ENCODE measurements at places on chromosomes 6 and 20.
A peak's percentile ranks its signal among the peaks of the same experiment; 100 is the strongest.

- no peak for DNase-seq
Measured at GRCh38 chr6:159540152-159540551, 152.9 kb downstream of the SOD2 start.

DNA sequence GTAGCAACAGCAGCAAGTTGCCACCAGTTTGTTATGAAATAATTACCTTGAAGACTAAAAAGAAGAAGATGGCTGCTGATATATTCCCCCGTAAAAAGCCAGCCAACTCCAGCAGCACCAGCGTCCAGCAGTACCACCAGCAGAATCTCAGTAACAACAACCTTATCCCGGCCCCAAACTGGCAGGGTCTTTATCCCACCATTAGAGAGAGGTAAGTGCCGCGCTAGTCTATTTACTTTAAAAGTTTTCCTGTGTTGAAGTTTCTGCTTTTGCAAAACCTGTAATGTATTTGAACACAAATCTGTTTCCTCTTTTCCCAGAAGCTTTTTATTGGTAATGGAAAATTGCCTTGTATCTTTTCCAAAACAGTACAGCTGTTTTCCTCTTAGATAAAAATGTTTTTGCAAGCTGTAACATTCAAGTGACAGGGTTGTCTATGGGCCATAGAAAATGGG is 725 bp downstream of the BTBD3 start:
- DNase-seq, result no peak

DNA sequence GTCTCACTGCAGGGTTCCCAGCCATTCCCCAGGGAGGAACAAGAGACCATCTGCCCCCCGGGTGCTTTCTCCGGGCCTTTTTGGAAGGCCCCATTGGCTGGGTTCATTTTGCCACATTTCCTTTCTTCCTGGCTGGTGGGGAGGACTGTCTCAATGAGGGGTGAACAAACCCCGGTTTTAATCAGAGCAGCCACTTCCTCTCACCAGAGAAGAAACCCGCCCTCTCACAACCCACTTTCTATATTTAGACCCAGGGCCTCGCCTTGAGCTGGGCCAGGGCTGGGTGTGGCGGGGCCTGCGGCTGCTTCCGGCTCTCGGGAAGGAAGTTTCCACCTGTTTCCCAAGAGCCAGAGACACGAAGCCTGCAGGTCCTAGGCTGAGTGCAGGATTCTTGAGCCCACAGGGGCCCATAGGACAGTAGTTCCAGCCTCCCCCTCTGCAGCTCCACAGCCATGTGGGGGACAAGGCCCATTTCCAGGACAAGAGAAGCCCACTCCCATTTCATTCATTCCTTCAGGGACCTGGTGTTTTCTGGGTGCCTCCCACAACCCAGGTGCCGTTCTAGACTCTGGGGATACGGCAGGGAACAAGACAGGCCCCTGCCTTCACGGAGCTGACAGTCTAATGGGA is 41.8 kb downstream of the RBM38 start:
- peak; percentile 35 for DNase-seq

GRCh38 chr6:140071601-140072062 is 697.2 kb upstream of the CITED2 start:
- no peak for DNase-seq

GRCh38 chr20:38680500-38681306 is 43.6 kb upstream of the SLC32A1 start:
- DNase-seq, result peak; percentile 5

GRCh38 chr20:47150403-47151152 is 205.9 kb downstream of the ZMYND8 start:
- no peak for DNase-seq

DNA sequence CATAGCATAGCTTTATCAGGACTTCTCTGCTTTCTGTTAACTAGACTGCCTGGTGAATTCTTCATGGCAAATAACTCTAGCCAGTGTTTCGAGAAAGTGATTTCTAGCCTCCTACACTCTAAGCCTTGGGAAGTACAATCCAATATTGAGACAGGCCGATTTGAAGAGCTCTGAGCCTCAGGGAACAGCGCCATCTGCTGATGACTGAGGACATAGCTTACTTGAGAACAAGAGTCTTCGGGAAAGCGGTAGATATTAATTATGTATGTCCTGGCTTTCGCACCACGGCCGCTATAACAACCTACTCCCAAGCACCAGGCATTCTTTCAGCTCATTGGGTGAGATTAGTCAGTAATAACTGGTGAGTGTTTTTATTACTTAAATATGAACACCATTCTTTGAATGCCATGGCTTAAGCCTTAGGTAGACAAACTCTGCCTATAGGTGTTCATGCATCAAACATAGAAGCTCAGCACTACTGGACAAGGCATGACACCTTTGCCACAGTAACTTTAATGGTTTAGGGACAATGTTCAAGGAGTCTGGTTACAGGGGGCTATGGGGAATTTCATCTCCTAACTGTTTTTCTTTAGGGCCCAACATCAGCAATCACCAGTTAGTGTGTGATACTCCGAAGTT is 518.6 kb downstream of the BMP2 start:
- DNase-seq, result no peak

GRCh38 chr20:11376998-11377397 is 540.7 kb upstream of the BTBD3 start:
- no peak for DNase-seq

- DNase-seq, result no peak
Measured at GRCh38 chr6:15359335-15359862, 113.5 kb downstream of the JARID2 start.

GRCh38 chr6:11042750-11043377 is 1.2 kb downstream of the ELOVL2 start:
- DNase-seq, result no peak

DNA sequence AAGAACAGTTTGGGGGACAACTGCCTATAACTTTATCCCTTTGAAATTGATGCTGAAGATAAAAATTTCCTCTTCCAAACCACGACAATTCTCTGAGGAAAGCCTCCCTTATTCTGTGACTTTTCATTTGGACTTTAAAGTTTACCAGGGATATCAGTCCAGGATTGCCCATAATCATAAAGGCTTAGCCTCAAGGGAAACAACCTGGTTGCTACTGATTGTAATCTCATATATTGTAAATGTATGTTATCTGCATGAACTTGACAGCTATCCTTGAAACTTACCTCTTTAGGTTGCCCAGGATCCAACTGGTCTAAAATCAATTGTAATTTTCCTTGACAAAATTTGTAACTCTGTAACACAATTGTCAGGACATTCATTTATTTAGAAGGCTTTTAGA is 23.8 kb downstream of the TBC1D32 start:
- no peak for DNase-seq

- DNase-seq, result no peak
Measured at GRCh38 chr6:113047148-113047547, 700.0 kb downstream of the RFPL4B start.

DNA sequence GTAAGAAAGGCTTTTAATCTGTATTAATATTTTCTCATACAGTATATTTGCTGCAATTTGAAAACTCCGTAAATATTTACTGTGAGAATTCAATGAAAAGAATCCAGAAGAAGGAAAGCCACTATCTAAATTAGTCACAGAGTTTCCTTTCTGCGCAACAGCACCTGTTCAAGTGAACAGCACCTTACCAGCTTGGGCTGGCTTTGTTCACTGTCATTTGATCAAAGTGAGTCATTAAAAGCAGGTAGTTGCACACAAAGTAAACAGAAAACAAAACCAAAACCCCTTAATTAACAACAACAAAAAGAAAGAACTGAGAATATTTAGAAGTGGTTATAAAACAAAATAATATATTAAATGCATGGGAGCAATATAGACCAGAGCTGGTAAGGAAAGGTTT is 12.8 kb downstream of the SMLR1 start:
- DNase-seq, result no peak

GRCh38 chr20:49845060-49845459 is 32.4 kb downstream of the SLC9A8 start:
- no peak for DNase-seq

DNA sequence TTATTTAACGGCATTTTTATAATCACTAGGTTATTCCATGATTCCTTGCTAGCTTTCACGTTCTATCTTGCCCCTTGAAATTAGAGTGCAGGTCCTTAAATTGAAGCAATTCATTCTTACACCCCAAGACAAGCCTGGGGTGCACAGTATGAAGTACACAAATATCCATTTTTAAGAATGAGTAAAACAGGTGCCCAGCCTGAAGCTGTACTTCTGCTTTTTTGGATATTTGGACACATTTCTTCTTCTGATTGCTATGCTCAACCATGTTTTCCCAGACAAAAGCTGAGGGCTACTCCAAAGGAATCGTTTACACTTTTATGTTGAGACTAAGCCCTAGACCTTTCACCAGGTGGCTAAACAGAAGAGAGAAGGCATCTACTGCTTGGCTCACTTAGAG is 7.9 kb upstream of the TAGAP start:
- DNase-seq, result no peak

GRCh38 chr6:167647737-167648470 is 178.8 kb upstream of the AFDN start:
- DNase-seq, result no peak

DNA sequence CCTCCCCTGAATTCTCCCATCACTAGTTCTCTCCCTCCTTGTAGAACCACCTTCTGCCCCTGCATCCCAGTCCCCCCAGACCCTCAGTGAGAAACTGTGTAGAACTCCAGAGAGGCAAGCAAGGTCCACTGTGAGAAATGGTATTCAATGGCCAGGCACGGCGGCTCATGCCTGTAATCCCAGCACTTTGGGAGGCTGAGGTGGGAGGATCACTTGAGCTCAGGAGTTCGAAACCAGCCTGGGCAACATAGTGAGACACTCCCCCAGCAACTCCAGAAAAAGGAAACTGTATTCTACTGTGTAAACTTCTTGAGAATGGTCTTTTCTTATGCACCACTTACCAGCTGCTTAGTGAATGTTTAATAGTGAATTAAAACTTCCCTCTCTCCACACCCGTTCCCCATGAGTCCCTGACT is 8.2 kb upstream of the CD83 start:
- no peak for DNase-seq
